ENCODE measurements at places on chromosomes 11 and 22. TPM values are rescaled to one million over a fixed set of nuclear protein-coding genes. Genes with fewer than 3 reads are reported as not detected.

The AGBL2 gene
- total RNA-seq = 2.9 TPM

The PDGFB gene
- 8.3 TPM for total RNA-seq

The RASD2 gene
- 0.09 TPM for total RNA-seq

The CEP126 gene
- total RNA-seq = 4.6 TPM

The CDC45 gene
- total RNA-seq = 44.6 TPM

The CEND1 gene
- total RNA-seq = not detected
